ENCODE measurements at places on chromosomes 6 and 20.

DNA sequence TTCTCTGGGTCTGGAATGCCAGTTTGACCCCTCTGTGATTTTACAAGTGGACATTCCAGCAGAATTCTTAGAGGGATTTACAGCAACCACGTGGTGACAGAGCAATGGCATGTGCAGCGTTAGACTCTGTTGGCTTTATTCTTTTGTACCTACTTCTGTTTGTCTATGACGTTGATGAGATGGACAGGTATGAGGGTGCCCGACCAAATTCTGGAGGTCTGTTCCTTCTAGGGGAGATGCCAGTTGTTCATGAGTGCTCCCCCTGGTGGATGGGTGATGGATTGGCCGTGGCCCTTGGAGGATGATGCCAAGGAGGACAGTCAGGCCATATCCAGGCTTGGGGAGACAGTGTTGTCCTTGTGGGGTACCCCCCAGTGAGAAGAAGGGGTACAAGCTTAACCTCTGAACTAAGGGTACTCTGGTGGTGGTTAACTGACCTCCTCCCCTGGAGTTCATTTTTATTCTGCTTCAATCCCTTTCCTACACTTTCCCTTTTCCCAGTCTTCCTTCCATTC lies 198.6 kb downstream of the DTNBP1 start:
- DNase-seq, result no peak

GRCh38 chr6:158999154-158999665 lies 792 bp downstream of the RSPH3 start:
- no peak for DNase-seq

- DNase-seq, result no peak
These were observed 511.2 kb upstream of the JARID2 start for GRCh38 chr6:14734416-14735340.

- DNase-seq, result no peak
These were observed 91.9 kb downstream of the FAM217A start for GRCh38 chr6:3987053-3987452.

- no peak for DNase-seq
These were observed 1027.6 kb downstream of the EYS start for GRCh38 chr6:64679416-64679815.

DNA sequence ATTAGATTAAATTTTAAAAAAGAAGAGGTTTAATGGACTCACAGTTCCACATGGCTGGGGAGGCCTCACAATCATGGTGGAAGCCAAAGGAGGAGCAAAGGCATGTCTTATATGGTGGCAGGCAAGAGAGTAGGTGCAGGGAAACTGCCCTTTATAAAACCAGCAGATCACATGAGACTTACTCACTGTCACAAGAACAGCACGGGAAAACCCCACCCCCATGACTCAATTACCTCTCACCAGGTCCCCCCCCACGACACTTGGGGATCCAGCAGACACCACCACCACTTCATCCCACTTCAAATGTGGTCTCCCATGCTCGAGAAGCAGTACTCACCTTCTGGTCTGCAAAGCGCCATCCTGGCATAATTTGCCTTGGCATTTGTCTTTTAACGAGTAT lies 24.6 kb downstream of the MTFR2 start:
- DNase-seq, result no peak

- no peak for DNase-seq
These were observed 13.1 kb downstream of the PRDM1 start for GRCh38 chr6:106099235-106099537.

DNA sequence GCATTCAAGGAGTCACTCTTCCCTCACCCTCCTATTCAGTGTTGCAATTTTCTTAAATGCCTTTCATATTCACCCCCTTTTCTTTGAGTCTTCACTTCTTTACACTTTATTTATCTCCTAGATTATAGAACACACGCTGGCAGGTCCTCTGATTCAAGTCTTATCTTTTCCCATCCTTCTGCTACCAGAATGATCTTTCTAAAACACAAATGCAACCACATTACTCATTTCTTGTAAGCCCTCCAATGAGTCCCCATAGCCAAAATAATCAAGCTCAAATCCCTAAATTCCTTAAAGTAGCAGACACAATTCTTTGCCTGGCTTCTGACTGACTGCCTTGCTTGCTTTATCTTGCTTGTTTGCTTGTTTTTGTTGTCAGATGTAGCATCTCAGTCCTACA lies 920.0 kb downstream of the TFAP2A start:
- DNase-seq, result no peak

- no peak for DNase-seq
These were observed 104.9 kb upstream of the NT5E start for GRCh38 chr6:85344996-85345395.

DNA sequence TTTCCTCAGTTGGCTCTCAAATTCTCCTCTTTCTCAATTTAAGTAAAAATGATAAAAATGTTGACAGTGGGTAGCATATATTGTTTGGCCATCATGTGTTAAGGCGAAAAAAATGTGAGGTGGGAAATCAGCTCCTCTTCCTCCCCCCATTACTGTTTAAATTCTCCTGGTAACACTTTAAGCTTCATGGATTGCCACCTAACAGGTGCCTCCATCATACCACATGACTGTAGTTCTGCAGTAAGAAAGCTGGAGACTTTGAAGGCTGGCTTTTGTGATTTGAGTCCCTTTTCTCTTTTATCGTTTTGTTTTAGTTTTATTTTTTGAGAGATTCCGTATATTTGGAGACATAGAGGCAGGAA lies 1.2 kb downstream of the ZFAND3 start:
- no peak for DNase-seq

DNA sequence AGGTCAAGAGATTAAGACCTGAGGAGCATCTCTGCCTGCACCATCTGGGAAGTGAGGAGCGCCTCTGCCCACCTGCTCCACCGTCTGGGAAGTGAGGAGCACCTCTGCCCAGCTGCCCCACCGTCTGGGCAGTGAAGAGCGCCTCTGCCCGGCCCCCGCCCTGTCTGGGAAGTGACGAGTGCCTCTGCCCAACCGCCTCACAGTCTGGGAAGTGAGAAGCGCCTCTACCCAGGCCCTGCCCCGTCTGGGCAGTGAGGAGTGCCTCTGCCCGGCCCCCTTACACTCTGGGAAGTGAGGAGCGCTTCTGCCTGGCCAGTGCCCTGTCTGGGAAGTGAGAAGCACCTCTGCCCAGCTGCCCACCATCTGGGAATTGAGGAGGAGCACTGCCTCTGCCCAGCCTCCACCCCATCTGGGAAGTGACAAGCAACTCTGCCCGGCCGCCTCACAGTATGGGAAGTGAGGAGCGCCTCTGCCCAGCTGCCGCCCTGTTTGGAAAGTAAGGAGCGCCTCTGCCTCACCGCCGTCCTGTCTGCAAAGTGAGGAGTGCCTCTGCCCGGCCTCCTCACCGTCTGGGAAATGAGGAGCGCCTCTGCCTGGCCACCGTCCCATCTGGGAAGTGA lies 270.4 kb upstream of the NRSN1 start:
- no peak for DNase-seq

DNA sequence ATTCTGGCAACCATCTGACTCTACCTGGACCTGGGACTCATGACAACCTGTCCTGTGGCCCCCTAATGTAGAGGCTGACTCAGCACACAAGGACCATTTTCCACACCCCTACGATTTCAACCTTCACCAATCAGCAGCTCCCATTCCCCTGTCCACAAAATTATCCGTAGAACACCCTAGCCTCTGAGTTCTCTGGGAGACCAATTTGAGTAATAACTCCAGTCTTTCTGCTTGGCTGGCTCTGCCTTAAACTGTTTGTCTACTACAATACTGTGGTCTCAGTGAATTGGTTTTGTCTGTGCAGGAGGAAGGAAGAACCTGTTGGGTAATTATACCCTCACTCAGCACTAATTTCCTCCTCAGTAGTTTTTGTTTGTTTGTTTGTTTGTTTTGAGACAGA lies 99.3 kb upstream of the MRPS10 start:
- no peak for DNase-seq

GRCh38 chr6:20746805-20747558 lies 212.7 kb downstream of the CDKAL1 start:
- DNase-seq, result no peak

- no peak for DNase-seq
These were observed 45.6 kb downstream of the CSE1L start for GRCh38 chr20:49091762-49092161.

GRCh38 chr6:17835784-17836183 lies 129.1 kb upstream of the NUP153 start:
- no peak for DNase-seq

DNA sequence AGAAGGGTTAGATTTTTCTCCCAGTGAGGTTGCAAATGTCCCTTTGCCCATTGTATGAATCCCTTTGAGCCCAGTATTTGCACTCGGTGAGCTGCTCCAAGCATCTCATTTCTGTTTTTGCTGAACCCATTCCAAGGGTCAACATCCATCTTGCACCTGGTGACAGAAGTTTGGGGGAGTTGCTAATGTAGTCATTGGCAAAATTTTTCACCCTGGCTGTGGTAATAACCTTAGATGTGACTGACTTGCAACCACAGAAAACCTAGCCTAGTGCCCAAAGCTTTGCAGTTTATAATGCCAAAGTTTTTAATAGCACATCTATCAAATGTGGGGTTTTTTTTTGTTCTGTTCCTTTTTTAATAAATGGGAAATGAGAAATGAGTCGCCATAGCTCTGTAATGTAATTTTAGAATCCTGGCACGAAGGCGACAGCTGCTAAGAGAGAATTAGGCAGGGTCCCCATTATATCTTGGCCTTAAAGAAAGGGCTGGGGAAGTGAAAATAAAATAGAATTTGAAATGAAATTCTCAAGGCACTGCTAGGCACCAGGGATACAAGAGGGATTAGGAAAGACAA lies 682.8 kb downstream of the KIF16B start:
- no peak for DNase-seq

DNA sequence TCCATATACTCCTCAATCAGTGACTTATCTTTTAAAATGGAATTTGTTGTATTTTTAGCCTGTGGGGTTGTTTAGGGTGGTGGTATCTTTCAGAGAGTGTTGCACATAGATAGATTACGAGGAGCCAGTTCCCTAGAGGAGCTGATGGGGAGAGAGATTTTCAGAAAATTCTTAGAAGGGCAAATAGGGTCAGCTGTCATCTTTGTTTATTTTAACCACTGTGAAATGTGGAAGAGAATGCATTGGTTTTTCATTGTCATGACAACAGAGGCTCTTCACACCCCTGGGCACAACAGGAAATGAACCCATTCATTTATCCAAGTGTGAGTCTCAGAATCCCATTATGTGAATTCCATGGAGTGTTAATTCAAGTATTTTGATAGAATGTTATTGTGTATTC lies 188.4 kb downstream of the JARID2 start:
- DNase-seq, result no peak

DNA sequence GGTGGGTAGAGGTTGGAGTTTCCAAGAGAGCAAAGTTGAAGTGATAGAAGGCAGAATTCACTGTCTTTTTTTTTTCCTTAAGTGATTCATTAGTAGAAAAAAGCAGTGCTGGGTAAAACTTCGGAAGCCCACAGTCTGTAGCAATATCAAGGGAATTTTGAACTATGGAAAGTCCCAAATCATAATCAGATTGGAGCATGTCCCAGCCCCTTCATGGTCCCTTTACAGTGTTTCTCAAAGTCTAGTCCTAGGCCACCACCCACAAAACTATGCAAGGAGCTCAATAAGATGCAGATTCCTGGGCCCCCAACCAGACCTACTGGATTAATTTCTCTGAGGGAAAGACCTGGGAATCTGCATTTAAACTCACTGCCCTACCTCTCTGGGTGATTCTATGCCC lies 22.6 kb downstream of the NEDD9 start:
- no peak for DNase-seq

DNA sequence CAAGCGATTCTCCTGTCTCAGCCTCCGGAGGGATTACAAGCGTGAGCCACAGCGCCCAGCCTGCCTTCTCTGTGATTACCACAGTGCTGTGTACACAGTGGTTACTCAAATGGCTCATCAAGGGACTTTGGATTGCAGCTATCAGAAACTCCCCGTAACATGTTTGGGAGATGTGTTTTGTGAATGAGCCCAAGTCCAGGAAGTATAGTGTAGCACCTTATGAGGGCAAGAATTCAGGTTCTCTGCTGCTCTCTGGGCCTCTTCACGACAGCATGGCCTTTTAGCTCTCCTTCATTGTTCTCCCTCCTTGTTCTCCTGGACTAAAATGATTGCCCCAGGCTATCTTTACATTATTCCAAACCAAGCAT lies 34.1 kb upstream of the RPL7L1 start:
- DNase-seq, result no peak

DNA sequence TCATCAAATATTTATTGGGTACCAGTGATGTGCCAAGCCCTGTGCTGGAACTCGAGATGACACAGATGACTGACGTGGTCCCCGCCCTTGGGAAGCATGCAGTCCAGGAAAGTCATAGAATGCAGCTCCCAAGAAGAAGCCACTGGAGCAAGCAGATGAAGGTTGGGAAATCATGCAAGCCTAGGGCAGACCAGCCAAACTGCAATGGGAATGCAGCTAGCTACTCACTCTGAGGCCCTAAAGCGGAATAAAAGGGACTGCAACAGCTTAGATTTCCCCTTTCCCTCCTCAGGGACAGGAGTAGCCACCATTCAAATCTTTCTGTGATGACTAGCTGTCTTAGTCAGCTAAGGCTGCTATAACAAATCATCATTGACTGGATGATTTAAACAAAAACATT lies 152.2 kb downstream of the MAFB start:
- DNase-seq, result no peak

GRCh38 chr6:1792989-1793388 lies 183.3 kb downstream of the FOXC1 start:
- DNase-seq, result no peak

DNA sequence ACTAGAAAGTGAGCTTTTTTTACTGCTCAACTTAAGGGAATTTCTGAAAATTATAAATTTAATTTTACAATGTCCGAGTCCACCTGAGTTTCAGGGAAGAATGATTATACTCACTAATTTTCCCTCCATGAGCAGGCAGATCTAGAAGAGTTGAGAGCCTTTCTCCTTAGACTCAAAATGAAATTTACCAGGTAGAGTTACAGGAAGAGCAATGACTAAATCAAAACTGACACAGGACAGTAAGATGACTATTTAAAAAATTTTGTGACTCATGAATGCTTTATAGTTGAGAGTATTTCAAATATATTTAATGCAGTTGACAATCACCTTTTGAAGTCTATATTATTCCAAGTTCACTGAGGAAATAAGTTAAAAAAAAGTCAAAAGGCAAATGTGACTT lies 198.1 kb upstream of the NRSN1 start:
- DNase-seq, result no peak

GRCh38 chr20:25246182-25246999 lies 1.5 kb upstream of the PYGB start:
- DNase-seq, result no peak

GRCh38 chr6:79249136-79249535 lies 14.7 kb upstream of the HMGN3 start:
- DNase-seq, result no peak

DNA sequence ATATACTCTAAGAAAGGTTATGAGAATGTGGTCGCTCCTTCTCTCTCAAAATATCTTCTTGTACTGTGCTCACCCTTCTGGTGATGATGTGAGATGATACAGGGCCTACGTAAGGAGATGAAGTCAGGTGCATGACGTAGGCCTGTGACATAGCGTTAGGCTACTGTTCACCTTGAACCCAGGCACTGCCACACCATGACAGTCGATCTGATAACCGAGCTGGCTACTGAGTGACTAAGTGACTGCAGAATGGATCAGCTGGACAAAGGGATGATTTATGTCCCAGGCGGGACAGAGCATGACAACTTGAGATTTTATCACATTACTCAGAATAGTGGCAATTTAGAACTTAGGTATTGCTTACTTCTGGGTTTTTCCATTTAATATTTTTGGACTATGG lies 11.2 kb downstream of the SLC24A3 start:
- DNase-seq, result no peak
